ENCODE measurements at places on chromosomes 6 and 20.

- H3K27ac ChIP-seq = no peak overlapping the region
- peaks cover 2% of the 10 kb centered on the region for H3K27me3 ChIP-seq
- DNase-seq = no peak
- no peak overlapping the region for H3K4me3 ChIP-seq
- peaks cover 14% of the 10 kb centered on the region for H3K4me1 ChIP-seq
Observed at GRCh38 chr6:81995548-81996289, 243.2 kb upstream of the TENT5A start.

DNA sequence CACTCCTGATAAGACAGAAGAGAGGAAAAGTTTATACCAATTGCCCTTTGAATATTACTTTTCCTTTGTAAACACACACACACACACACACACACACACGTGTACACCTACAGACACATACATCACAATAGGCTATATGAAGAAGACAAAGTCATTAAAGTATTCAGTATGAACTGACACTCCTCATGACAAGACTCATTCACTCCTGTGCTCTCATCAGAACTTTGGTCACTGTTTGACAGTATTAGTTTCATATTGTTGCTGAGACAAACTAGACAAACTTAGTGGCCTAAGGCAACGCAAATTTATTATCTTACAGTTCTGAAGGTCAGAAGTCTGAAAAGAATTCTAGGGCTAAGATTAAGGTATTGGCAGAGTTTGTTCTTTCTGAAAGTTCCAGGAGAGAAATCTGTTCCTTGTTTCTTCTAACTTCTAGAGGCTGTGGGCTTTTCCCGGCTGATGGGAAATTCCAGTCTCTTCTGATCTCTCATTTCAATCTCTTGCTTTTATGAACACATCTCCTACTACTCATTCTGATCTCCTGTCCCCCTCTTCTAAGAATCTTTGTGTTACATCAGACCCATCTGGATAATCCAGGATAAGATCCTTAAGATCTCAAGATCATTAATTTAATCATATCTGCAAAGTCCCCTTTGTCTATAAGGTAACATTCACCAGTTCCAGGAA is 171.3 kb downstream of the HACE1 start:
- no peak overlapping the region for H3K4me3 ChIP-seq
- H3K27me3 ChIP-seq = no peaks in the 10 kb centered on the region
- DNase-seq = no peak
- H3K27ac ChIP-seq = peak overlapping the region; percentile 10
- H3K36me3 ChIP-seq = peaks cover 2% of the 10 kb centered on the region

- no peak overlapping the region for H3K27ac ChIP-seq
- no peak overlapping the region for H3K4me3 ChIP-seq
- H3K27me3 ChIP-seq = peaks cover 2% of the 10 kb centered on the region
- no peaks in the 10 kb centered on the region for H3K36me3 ChIP-seq
Observed at GRCh38 chr20:10487142-10488136, 52.3 kb downstream of the SLX4IP start.

GRCh38 chr6:135014353-135014832 is 40.2 kb downstream of the HBS1L start:
- DNase-seq = no peak
- H3K4me1 ChIP-seq = peaks cover 57% of the 10 kb centered on the region
- peak overlapping the region; percentile 92 for H3K27ac ChIP-seq
- peak overlapping the region; percentile 54 for H3K4me3 ChIP-seq

DNA sequence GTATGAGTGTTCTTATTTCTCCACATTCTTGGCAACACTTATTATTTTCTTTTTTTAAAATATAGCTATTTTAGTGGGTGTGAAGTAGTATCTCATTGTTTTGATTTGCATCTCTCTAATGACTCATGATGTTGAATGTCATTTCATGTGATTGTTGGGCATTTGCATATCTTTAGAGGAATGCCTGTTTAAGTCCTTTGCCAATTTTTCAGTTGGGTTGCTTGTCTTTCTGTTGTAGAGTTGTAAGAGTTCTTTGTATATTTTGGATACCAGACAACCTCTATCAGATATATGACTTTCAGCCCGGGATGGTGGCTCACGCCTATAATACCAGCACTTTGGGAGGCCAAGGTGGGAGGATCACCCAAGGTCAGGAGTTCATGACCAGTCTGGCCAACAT is 5.1 kb upstream of the POPDC3 start:
- DNase-seq = no peak
- no peak overlapping the region for H3K27ac ChIP-seq
- no peak overlapping the region for H3K4me3 ChIP-seq
- peaks cover 45% of the 10 kb centered on the region for H3K27me3 ChIP-seq
- H3K36me3 ChIP-seq = peaks cover 1% of the 10 kb centered on the region

- no peak overlapping the region for H3K4me3 ChIP-seq
- no peak overlapping the region for H3K27ac ChIP-seq
- H3K27me3 ChIP-seq = peaks cover 1% of the 10 kb centered on the region
- H3K4me1 ChIP-seq = no peaks in the 10 kb centered on the region
Observed at GRCh38 chr6:52726741-52727535, 36.3 kb downstream of the GSTA2 start.

GRCh38 chr6:70150521-70150920 is 152.4 kb downstream of the COL9A1 start:
- no peak for DNase-seq
- H3K36me3 ChIP-seq = no peaks in the 10 kb centered on the region
- no peak overlapping the region for H3K27ac ChIP-seq
- H3K27me3 ChIP-seq = no peaks in the 10 kb centered on the region

DNA sequence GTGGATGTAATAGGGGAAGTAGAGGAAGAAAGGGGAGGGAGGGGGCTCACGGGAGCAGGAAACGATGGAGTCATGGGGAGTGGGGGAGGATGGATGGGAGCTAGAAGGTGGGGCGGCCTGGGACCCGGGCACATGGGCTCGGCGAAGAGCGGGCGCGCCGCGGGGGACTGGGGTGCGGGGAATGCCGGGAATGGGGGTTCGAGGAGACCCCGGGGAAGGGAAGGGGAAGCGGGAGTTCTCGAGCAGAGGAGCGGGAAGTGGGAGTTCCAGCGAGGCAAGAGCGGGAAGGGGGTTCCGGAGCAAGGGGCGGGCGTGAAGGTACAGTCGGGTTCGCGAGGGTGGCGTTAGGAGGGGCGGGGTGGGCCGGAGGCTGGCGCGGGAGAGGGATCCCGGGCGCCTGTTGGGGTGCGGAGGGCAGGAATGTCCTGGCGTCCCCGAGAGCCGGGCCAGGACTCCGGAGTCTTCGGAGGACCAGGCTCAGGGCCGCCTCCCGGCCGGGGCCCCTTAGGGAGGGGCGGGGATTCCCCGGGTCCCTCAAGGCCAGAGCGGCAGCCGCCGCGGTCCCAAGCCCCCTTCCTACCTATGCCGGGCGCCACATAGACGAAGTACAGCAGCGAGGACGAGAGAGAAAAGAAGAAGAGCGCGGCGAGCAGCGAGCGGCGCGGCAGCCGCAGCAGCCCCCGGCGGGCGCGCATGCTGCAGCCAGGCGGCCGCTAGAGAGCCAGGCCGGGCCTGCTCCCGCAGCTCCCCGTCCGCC is 504 bp downstream of the B4GALT5 start:
- H3K27ac ChIP-seq = peak overlapping the region; percentile 94
- peaks cover 4% of the 10 kb centered on the region for H3K36me3 ChIP-seq
- H3K4me3 ChIP-seq = peak overlapping the region; percentile 92
- peaks cover 5% of the 10 kb centered on the region for H3K27me3 ChIP-seq

GRCh38 chr20:7866285-7866684 is 74.0 kb downstream of the HAO1 start:
- H3K4me1 ChIP-seq = no peaks in the 10 kb centered on the region
- no peaks in the 10 kb centered on the region for H3K27me3 ChIP-seq
- H3K27ac ChIP-seq = no peak overlapping the region
- no peak for DNase-seq
- no peaks in the 10 kb centered on the region for H3K36me3 ChIP-seq
- H3K4me3 ChIP-seq = no peak overlapping the region

DNA sequence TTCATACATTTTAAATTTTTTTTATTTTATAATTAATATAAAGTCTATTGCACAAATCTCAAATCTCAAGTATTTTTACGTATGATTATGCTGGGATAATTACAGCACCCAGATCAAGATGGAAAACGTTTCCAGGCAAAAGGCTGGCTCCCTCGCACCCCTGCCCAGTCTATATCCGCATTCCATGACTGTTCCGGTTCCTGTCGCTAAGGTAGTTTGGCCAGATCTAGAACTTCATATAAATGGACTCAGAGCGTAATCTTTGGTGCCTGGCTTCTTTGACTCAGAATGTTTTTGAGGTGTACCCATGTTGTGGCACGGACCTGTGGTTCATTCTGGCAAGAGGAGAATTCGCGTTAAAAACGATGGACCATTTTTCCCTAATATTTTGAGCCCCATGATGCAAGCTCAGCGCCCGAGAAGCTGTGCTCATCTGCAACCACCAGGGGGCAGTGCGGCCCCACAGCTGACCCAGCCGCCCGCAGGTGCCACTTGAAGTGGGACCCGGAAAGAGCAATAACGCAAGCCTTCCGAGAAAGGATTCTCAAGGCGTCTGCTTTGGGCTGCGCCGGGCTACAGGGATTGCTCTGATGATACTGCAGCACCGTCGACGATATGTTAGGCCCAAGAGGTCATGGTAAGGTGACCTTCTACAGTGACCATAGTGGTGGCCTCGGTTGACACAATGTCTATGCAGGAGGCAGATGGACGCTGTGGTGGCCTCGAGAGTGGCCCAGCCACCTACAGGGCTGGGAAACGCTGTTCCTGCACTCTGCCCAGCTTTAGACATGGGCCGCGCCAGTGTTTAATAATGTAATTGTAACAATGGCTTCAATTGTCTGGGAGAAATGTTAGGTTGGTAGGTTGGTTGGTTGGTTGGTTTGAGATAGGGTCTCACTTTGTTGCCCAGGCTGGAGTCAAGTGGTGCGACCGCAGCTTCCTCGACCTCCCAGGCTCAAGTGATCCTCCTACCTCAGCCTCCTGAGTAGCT is 160.1 kb downstream of the ZMYND8 start:
- no peak overlapping the region for H3K27ac ChIP-seq
- H3K36me3 ChIP-seq = no peaks in the 10 kb centered on the region
- DNase-seq = peak; percentile 67
- H3K4me1 ChIP-seq = peaks cover 16% of the 10 kb centered on the region
- H3K27me3 ChIP-seq = peaks cover 3% of the 10 kb centered on the region

DNA sequence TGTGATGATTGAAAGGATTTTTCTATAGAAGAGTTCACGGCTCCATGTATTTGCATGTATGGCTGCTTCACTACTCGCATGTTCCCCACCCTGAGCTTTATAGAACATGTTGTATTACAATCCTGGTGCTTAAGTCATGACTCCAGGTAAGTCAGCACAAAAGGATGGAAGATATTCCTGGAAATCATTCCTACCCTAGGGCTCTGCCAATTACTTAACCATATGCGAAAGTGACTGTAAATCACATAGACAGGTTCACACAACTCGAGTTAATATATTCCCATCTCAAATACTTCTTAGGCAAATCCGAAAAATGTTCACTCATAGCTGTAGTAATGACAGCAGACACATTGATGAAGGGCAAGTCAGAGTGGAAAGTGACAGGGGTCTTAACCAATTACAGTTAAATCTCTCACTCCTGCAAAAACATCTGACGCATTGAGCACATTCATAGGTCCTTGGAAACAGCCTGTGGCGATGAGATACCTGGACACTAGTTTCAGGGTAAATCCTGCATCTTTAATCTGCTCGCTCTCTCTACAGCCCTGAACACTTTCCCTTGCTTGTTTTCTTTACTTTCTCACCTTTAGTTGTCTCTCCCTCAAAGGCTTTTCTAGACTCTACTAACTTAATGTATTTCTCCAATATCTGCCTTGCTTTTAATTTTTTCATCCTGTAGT is 35.1 kb downstream of the RNF217 start:
- no peak overlapping the region for H3K4me3 ChIP-seq
- no peak overlapping the region for H3K27ac ChIP-seq
- H3K4me1 ChIP-seq = no peaks in the 10 kb centered on the region

DNA sequence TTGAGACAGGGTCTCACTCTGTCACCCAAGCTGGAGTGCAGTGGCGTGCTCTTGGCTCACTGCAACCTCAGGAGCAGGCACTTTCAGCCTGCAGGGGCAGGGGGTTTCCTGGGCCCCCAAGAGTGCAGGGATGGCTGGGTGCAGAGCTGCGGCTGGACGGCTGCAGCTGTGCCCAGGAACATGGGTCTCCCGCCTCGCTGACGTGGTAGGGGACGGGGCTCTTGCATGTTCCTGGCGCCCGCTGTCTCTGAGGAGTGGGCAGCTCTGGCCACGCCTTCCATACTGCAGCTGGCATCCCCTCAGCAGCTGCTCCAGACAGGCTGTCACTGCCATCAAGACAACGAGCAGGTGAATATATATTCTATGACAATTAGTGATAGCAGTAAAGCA is 2.2 kb upstream of the DEK start:
- no peak overlapping the region for H3K4me3 ChIP-seq
- peaks cover 6% of the 10 kb centered on the region for H3K27me3 ChIP-seq
- no peak for DNase-seq
- peaks cover 11% of the 10 kb centered on the region for H3K36me3 ChIP-seq
- no peak overlapping the region for H3K27ac ChIP-seq

GRCh38 chr6:33696548-33697518 is 14.7 kb downstream of the UQCC2 start:
- H3K4me3 ChIP-seq = peak overlapping the region; percentile 62
- H3K27me3 ChIP-seq = no peaks in the 10 kb centered on the region
- peaks cover 65% of the 10 kb centered on the region for H3K4me1 ChIP-seq
- DNase-seq = peak; percentile 13

- peaks cover 13% of the 10 kb centered on the region for H3K27me3 ChIP-seq
- H3K27ac ChIP-seq = no peak overlapping the region
- no peaks in the 10 kb centered on the region for H3K4me1 ChIP-seq
- no peak overlapping the region for H3K4me3 ChIP-seq
- DNase-seq = no peak
Observed at GRCh38 chr6:89458704-89459103, 25.8 kb downstream of the ANKRD6 start.

DNA sequence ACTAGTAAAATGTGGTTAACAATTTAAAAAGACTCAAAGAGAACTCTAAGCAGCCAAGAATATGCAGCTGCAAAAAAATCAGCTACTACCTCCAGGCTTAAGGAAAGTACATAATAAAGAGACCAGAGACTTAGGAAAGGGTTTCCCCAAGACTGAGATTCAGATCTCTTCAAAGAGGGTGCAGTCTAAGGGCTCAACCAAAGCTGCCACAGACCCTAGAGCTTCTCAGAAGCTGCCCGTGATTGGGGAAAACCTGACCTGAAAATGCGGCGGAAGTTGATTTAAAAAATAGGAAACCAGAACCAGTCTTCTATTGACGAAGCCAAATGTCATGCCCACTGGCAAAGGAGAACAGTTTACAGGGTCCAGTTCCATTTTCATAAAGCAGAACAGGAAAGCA is 516.8 kb upstream of the MARCKS start:
- no peak for DNase-seq
- H3K27ac ChIP-seq = no peak overlapping the region
- H3K4me3 ChIP-seq = no peak overlapping the region
- H3K27me3 ChIP-seq = no peaks in the 10 kb centered on the region
- H3K4me1 ChIP-seq = no peaks in the 10 kb centered on the region

DNA sequence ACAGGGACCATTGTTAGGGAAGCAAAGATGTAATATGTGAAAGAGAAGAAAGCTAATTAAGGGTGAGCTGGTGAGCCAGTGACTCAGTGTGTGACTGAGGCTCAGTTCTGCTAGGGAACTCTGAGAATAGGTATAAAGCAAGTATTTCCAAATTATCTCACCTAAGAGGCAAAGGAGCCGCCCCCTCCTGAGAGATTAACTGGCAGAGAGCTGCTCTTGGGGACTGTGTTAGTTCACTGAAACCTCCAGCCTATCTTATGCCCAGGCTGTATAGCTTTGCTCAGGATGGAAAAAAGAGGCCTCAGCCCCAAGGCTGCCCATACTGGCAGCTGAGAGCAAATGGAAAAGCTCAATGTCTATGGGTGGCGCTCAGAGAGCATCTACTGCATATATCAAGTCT is 152.0 kb downstream of the PAK5 start:
- DNase-seq = no peak
- H3K36me3 ChIP-seq = no peaks in the 10 kb centered on the region
- H3K4me1 ChIP-seq = no peaks in the 10 kb centered on the region
- H3K27me3 ChIP-seq = no peaks in the 10 kb centered on the region
- H3K4me3 ChIP-seq = no peak overlapping the region
- no peak overlapping the region for H3K27ac ChIP-seq
